Right ventricle myocardium inferior (tissue), 1 donor: ENCODE measurements at places on chromosomes 16 and 17. TPM values are rescaled to one million over a fixed set of nuclear protein-coding genes. Genes with fewer than 3 reads are reported as not detected.

DNA sequence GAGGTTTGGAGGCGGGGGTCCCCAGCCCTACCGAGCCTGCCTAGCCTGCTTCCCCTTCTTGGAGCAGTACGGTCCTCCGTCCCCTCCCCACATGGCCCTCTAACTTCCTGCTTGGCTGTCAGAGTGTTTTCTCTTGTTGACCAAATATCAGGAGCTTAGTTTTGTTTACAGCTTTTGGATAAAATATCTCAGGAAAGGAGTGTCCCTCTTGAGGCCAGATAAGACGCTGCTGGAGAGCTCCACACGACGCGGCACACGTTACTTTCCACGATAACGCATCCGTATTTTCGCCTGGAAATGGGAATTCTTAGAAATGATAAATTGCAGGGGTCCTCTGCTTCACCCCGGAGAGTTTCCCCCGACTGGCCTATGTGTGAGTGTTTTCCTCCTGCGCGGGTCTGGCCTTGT is 182.9 kb downstream of the MAF start:
- DNase-seq: no peak

DNA sequence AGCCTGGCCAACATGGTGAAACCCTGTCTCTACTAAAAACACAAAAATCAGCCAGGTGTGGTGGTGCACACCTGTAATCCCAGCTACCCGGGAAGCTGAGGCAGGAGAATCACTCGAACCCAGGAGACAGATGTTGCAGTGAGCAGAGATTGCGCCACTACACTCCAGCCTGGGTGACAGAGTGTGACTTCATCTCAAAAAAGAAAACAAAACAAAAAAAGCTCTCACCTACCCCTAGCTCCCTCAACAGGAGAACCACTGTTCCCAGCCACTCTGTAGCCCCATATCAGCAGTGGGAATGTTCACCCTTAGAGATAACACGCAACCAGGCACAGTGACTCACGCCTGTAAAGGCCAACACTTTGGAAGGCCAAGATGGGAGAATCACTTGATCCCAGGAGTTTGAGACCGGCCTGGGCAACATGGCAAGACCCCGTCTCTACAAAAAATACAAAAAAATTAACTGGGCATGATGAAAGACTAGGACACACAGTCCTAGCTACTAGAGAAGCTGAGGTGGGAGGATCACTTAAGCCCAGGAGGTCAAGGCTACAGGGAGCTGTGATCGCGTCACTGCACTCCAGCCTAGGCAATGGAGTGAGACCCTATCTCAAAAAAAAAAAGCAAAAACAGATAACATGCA is 5.4 kb downstream of the TMC8 start:
- DNase-seq: no peak

GRCh38 chr17:68783861-68784260 is 171.3 kb downstream of the ABCA8 start:
- DNase-seq: no peak

Gene PARD6A
- 3.7 TPM for total RNA-seq
